ENCODE measurements at places on chromosomes 7 and 10.

DNA sequence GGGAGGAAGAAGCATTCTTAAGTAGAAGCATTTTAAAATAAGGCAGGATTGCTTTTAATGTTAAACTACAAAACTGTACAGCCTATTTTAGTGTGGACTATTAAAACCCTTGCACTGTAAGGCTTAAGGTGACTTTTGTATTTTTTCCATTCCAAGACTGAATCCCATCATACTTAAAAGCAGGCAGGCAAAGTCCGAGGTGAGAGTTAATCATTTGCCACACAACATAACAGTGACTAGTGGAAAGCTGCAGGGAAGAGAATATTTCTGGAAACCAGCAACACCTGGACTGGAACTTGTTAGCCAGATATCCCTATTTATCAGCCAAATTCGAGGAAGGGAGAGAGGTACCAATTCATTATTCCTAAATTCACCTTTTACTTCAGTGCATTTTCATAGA lies 3.5 kb downstream of the PRR15 start:
- DNase-seq: no peak

DNA sequence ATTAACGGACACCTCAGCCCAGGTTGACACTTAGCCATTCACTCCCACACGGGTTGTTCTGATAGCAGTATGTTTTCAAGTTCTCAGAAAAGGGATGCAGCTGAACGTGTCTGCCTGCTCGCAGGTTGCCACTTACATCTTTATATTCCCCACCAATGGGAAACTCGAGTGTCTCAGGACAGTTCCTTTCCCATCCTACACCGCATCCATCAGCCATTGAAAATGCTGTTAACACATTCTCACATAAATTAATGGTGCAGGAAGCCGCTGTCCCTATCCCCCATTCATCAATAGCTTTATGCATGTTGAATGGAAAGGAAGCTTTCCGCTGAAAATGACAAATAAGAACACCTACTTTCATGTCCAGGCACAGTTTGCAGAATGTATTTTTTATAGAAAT lies 1.7 kb upstream of the FGFR2 start:
- no peak for DNase-seq

- no peak for DNase-seq
These were observed 3.3 kb upstream of the THSD7A start for GRCh38 chr7:11835260-11835659.

- no peak for DNase-seq
These were observed 143.5 kb downstream of the RGS10 start for GRCh38 chr10:119398996-119399395.

GRCh38 chr7:2978408-2978807 lies 65.3 kb downstream of the CARD11 start:
- no peak for DNase-seq

DNA sequence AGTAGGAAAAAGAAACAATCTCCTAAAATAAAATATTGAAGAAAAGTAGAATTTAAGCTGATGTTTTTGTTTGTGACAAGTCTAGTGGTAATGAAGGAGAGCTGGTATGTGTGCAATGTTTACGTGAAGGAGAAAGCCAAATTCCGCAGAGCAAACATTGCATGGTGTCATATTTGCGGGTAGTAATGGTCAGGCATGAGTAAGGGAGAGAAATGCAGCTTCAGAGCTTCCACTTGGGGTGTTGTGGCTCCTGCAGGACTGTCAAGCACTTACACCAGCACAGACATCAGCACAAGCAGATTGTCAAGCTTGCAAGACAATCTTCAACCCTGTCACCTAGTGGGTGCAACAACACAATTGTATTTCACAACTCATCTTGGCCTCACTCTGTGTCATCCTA lies 136.5 kb upstream of the ETV1 start:
- DNase-seq: no peak

GRCh38 chr7:25643770-25644394 lies 415.6 kb upstream of the NPVF start:
- no peak for DNase-seq

DNA sequence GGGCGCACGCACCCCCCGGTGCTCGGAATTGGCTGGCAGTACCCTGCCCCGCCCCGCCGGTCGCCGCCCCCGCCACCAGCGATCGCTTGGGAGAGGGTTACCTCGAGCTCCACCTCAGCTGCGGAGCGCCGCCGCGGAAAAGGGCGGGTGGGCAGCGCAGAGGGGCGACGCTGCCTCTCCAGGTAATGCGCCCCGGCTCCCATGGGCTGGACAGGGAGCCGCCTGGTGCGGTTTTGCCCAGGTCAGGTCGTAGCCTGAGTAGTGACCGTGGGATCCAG lies 1.3 kb downstream of the PFKFB3 start:
- no peak for DNase-seq

- no peak for DNase-seq
These were observed 5.5 kb downstream of the AP3M1 start for GRCh38 chr10:74145133-74145532.

DNA sequence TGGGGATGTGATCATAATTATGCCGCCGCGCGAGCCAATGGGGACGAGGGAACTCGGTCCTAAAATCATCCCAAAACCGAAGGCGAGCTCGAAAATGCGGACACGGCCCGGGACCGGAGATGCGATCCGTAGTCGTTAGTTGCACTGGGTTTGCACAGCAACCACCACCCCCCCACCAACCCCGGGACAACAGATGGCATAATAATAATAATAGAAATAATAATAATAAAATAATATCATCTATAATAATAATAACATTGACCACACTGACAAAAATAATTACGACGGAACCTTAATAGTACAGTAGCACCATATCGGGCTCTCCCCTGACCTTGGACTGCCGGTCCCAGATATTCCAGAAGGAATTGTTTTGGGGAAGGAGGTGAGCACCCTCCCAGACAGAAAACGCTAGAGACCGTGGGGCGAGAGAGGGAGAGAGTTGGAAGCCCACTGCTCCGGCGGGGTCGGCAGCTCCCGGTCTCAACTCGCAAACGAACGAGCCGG lies 1.1 kb upstream of the EMX2 start:
- no peak for DNase-seq

GRCh38 chr7:33559324-33559710 lies 346.0 kb upstream of the BMPER start:
- no peak for DNase-seq

- no peak for DNase-seq
These were observed at the start of gene CPN1 for GRCh38 chr10:100081075-100082001. Gene CPN1 (minus strand): TSS chr10:100081869. CDS start chr10:100081625, 244 bp downstream.

- no peak for DNase-seq
These were observed 23.4 kb upstream of the PRKCQ start for GRCh38 chr10:6603142-6604125.

GRCh38 chr7:77235276-77235675 lies 35.7 kb upstream of the FGL2 start:
- DNase-seq: no peak

DNA sequence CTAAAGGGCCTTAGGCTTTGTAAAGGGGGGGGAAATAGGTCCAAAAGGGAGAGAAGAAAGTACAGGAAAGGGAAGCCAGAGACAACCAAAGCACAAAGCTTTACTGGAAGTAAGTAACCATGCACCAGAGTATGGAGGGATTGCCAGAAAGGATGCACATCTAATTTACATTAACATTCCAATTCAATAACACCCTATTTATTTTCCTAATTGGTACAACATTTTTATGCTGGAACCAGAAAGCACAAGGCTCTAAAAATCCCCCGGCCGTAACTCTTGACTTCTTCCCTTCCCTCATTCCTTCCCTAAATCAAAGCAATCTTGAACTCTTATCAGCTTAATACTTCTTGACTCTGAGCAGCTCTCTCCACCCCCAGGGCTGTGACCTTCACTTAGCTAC lies 400.0 kb upstream of the CELF2 start:
- no peak for DNase-seq
